ENCODE measurements at places on chromosomes 16 and 17.

DNA sequence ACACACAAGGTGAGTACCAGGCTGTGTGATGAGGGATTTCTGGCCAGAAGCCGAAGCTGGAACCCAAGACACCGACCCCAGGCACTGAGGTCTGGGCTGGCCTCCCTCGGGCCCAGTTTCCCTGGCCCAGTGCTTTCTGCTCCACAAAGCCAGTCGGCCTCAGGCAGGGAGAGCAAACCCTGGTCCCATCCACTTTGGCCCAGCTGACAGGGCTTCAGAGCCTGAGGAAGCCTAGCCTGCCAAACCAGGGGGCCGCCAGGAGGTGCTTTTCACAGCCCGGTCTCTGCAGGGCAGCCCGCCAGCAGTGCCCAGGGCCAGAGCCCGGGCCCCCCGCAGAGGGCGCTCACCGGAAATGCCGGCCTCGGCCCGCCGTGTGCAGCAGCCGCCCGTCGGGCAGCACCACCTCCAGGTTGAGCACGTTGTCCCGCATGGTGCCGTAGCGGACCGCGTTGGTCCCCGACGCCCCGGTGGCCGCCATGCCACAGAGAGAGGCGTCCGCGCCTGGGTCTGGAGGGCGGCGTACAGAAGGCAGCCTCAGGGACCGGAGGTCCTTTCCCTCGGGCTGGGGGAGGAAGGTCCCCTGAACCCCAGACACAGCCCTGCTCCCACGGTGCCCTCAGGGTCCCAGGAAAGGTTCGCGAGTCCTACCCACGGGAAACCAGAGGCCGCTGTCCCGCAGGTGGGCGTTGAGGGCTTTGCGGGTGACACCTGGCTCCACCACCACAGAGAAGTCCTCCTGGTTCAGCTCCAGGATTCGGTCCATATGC is 2.2 kb downstream of the LDHD start:
- DNase-seq = no peak

GRCh38 chr16:25395528-25395927 is 137.9 kb upstream of the ZKSCAN2 start:
- DNase-seq = no peak

DNA sequence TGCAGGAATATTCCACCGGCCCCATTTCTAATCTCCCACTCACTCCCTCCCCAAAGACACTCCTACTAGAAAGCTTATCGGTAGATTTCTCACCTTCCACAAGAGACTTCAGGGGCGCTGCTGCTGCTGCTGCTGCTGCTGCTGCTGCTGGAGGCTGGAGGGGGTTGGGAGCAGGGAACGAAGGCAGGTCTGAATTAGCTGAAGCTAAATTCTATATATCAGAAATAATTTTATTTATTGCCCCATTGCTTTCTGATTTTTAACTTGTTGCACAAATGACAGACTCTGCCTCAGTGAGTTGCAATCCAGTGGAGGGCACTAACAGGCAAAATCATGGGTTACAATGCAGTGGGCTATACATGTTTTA is 25.8 kb upstream of the HLF start:
- DNase-seq = peak; percentile 13

DNA sequence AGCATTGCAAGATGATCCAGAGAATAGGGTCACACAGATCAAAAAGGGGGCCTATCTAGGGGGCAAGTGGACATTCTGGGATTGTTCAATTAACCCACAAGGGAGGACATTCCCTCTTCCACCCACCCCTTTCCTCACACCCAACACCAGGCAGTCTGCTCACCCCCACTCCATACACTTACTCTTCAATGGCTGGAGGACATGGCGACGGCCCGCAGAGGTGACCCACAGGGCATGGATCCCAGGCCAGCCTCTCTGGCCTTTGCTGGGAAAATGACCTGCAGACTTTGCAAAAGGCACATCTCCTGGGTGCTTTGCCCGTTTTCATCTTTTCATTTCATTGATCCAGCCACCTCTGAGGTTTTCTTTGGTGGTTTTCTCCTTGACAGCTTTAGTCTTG is 1.7 kb upstream of the CACNG5 start:
- no peak for DNase-seq

GRCh38 chr17:65173284-65173793 is 36.2 kb downstream of the RGS9 start:
- no peak for DNase-seq

- DNase-seq = no peak
These were observed 3.9 kb downstream of the KRT12 start for GRCh38 chr17:40862985-40863733.

All from pons (tissue), 1 donor.